Naive B cell (primary cell): ENCODE measurements at places on chromosomes 12 and 14. TPM values are rescaled to one million over a fixed set of nuclear protein-coding genes. Genes with fewer than 3 reads are reported as not detected.
A peak's percentile ranks its signal among the peaks of the same experiment; 100 is the strongest.

Gene PCED1B
- 14.0 TPM for polyA plus RNA-seq

Gene TAS2R7
- not detected for polyA plus RNA-seq

Gene ADGRD1
- polyA plus RNA-seq: 0.26 TPM

Gene KRT81
- not detected for polyA plus RNA-seq

Gene MORN3
- polyA plus RNA-seq: 0.28 TPM

Gene FOXG1
- not detected for polyA plus RNA-seq

Gene KRT75
- not detected for polyA plus RNA-seq

Gene SLC2A14
- not detected for polyA plus RNA-seq

Gene POTEG
- not detected for polyA plus RNA-seq

Gene PIANP
- polyA plus RNA-seq: not detected

Gene TMEM63C
- not detected for polyA plus RNA-seq

GRCh38 chr12:132454193-132454932 lies 35.6 kb upstream of the FBRSL1 start:
- peaks cover 27% of the 10 kb centered on the region for H3K4me1 ChIP-seq
- H3K4me3 ChIP-seq: no peak overlapping the region

DNA sequence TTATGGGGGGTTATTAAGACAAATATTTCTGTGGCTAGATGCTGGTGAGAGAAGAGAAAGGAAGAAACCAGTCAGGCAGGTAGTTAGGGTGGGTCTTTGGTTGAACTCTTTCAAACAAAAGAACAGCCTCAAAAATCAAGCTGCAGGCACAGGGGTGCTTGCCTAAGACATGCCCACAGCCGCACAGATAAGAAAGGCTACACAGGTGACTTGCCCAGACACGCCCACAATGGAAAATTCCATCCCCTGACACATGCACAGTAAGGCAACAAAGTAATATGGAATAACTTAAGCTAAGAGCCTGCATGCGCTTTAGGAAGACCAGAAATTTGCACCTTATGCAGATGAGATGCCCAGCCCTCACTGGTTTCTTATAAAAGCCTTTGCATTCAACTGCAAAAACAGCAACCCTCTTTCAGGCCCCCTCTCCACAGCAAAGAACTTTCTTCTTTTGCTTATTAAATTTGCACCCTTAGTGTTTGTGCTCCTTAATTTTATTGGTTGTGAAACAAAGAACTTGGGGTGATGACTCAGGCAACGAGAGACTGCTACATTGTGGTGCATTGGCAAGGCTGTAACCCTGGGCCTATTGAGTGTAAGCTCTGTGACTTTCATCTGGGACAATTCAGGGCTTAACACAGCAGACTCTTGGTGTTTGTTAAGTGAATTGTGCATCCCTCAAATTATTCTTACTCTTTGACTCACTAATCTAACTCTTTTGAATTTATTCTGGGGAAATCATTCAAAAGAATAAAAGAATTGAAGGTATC lies 149.4 kb downstream of the RPAP3 start:
- no peak overlapping the region for H3K4me3 ChIP-seq
- peaks cover 10% of the 10 kb centered on the region for H3K27me3 ChIP-seq
- peaks cover 4% of the 10 kb centered on the region for H3K4me1 ChIP-seq
- peaks cover 20% of the 10 kb centered on the region for H3K36me3 ChIP-seq

DNA sequence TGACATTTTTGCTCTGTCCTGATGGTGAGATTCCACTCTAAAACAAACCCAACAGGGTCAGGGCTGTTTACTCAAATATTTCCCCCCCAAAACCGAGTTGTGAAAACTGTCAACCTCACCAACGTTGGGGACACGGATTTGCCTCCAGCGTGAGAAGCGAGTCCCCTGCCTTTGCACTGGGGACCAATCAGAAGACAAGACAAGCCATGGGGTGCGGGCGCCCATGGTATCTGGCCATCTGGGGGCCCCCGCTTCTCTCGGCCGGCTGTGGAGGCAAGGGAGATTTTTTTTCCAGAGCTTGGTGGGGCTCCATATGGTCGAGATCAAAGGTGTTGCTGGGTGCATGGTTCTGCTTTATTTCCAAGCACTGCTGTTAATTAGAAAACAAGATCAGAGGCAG lies 272.1 kb downstream of the BCL11B start:
- no peak overlapping the region for H3K4me3 ChIP-seq
- DNase-seq: no peak
- no peaks in the 10 kb centered on the region for H3K4me1 ChIP-seq
- no peak overlapping the region for H3K27ac ChIP-seq
- H3K36me3 ChIP-seq: no peaks in the 10 kb centered on the region

DNA sequence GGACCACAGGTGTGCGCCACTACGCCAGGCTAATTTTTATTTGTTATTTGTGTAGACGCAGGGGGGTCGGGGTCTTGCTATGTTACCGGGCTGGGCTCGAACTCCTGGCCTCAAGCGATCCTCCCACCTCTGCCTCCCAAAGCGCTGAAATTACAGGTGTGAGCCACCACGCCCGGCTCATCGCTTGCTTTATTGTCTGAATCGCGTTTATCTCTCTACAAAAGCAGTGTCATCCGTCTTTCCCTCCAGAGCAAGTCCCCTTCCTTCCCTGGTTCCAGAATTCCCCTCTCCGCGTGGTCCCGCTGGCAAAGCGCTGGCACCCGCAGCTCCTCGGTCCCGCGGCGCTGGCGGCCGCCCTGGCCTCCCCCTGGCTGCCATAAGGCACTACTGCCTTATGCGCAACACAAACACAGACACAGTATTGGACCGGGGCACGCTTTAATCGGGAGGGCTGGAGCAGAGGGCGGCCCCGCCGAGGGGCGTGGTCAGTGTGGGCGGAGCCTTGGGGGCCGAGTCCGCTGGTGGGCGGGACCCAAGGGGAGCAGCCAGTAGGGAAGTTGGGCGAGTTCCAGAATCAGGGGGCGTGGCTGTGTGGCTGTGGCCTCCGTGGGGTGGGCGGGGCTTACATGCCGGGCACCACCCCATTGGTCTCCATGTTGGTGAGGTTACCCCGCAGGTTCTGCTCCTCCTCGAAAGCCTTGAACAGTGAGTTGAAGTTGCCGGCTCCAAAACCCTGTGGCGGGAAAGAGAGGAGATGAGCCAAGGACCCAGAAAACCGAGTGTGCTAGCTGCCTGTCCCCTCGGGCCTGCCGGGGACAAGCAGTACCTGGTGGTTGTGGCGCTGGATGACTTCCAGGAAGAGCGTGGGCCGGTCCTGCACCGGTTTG lies 19.3 kb downstream of the HPD start:
- H3K27ac ChIP-seq: peak overlapping the region; percentile 94
- H3K4me1 ChIP-seq: peaks cover 12% of the 10 kb centered on the region
- peak; percentile 99 for DNase-seq
- no peaks in the 10 kb centered on the region for H3K27me3 ChIP-seq
- no peaks in the 10 kb centered on the region for H3K36me3 ChIP-seq
- peak overlapping the region; percentile 98 for H3K4me3 ChIP-seq

DNA sequence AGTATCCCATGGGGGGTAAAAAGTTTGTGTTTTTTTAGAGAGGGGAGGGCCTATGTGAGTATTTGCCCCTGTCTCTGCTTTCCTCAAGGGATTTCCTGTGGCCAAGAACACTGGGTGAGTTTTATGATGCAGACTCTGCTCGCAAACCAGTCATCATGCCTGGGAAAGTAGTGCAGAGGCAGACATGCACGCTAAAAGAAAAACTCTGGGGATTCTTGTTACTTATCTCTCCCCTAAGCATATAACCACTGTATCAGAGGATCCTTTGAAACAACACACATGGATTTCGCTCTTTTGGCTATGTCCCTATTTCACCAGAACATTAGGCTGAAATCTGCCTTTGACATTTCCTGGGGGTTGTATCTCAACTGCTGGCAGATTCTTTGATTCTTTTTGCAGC lies 1845.8 kb upstream of the SEL1L start:
- no peak overlapping the region for H3K27ac ChIP-seq
- no peaks in the 10 kb centered on the region for H3K27me3 ChIP-seq
- H3K4me1 ChIP-seq: no peaks in the 10 kb centered on the region
- no peak for DNase-seq

DNA sequence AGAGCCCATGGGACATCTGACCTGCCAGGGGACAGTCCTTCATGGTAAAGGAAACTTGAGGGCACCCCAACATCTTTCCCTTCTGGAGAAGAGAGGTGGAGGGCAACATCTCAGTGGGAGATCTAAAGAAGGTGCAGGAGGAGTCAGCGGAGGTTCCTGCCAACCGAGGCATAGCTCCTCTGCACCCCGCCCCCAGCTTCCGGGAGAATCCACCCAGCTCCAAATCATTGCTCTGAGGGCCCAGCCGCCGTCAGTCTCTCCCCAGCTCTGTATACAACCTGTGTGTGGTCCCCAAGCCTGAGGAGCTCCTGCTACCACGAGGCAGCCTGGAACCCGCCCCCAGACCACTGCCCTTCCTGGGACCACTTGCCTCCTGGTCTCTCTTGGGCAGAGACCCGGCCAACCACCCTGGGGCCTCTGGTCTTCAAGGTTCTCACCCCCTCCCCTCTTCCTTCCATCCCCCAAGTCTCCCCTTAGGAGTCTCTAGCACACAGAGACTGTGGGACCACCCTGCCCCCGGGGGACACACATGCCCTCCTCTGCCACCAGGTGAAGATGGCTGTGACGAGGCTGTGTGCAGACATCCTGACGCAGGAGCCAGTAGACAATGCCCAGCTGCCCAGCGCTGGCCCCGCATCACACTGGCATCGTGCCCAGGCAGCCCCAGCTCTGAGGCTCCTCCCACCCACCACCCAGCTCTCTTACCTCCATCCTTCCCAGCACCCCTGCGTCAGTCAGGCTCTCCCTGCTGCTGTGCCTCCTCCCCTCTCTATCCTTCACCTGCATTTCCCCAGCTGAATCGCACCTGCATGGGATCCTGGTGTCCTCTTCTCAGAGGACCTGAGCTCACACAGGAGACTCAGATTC lies 13.0 kb upstream of the NUDT14 start:
- no peaks in the 10 kb centered on the region for H3K36me3 ChIP-seq
- DNase-seq: peak; percentile 34
- peaks cover 25% of the 10 kb centered on the region for H3K4me1 ChIP-seq

GRCh38 chr14:97002454-97002853 lies 205.3 kb downstream of the VRK1 start:
- H3K27ac ChIP-seq: no peak overlapping the region
- H3K4me3 ChIP-seq: no peak overlapping the region
- no peak for DNase-seq
- no peaks in the 10 kb centered on the region for H3K36me3 ChIP-seq

- H3K4me1 ChIP-seq: peaks cover 2% of the 10 kb centered on the region
- no peak for DNase-seq
- peaks cover 41% of the 10 kb centered on the region for H3K27me3 ChIP-seq
- H3K36me3 ChIP-seq: no peaks in the 10 kb centered on the region
- no peak overlapping the region for H3K4me3 ChIP-seq
- no peak overlapping the region for H3K27ac ChIP-seq
Measured at GRCh38 chr12:53867216-53868012, 71.2 kb upstream of the HOXC13 start.

DNA sequence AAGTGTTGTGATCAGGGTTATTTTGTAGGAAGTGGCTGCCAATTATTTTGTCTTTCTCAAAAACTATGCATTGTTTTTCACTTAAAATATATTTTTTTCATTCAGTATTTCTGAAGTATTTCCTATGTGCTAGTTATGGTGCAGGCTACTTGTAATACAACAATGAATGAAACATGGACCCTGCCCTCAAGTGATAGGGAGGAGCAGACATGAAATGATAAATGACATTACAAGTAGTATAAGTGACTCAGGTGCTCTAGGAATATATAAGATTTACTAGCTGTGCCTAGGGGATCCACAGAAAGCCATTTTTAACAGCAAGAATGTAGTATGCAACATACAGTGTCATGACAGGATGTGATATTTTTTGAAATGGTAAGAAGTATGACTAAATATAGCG lies 65.3 kb downstream of the TTLL5 start:
- DNase-seq: no peak
- no peaks in the 10 kb centered on the region for H3K4me1 ChIP-seq
- H3K27me3 ChIP-seq: no peaks in the 10 kb centered on the region
- H3K27ac ChIP-seq: no peak overlapping the region
- H3K36me3 ChIP-seq: peaks cover 37% of the 10 kb centered on the region
- H3K4me3 ChIP-seq: no peak overlapping the region

- no peaks in the 10 kb centered on the region for H3K36me3 ChIP-seq
- peaks cover 6% of the 10 kb centered on the region for H3K27me3 ChIP-seq
- no peak for DNase-seq
- no peak overlapping the region for H3K4me3 ChIP-seq
- H3K27ac ChIP-seq: no peak overlapping the region
- peaks cover 9% of the 10 kb centered on the region for H3K4me1 ChIP-seq
Measured at GRCh38 chr12:13210236-13211190, 14.0 kb downstream of the EMP1 start.

GRCh38 chr14:90726656-90727055 lies 89.6 kb downstream of the TTC7B start:
- no peak overlapping the region for H3K27ac ChIP-seq
- H3K4me1 ChIP-seq: no peaks in the 10 kb centered on the region
- H3K36me3 ChIP-seq: no peaks in the 10 kb centered on the region
- DNase-seq: no peak
- no peaks in the 10 kb centered on the region for H3K27me3 ChIP-seq
- H3K4me3 ChIP-seq: no peak overlapping the region

DNA sequence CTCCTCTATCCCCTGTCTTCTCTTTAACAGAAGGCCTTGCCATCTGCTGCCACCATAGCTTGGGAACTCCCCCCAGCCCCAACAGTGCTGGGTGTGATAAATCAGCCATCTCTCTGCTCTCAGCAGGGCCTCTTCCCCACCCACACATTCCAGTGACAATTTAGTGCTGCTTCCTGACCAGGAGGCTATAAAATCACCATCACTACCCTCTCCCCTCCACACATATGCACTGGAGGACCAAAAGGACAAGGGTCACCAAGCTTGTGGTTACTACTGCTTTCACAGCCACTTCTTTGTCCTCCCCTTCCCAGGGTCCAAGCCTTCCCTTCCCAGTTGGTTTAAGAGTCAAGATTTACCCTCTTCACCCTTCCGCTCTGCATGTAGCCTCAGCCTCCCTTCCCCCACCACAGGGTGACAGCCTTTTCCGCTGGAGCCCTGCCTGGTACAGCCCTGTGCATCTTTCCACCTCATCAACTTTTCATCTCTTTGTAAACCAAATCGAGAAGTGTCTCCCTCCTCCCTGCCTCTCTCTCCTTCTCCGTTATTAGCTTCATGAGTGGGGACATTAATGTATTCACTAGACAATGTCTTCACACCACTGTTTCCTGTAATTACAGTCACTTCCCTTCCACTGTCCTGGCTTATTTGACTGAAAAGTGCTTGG lies 9.4 kb downstream of the PSMB5 start:
- H3K27me3 ChIP-seq: no peaks in the 10 kb centered on the region
- peaks cover 14% of the 10 kb centered on the region for H3K36me3 ChIP-seq
- H3K27ac ChIP-seq: no peak overlapping the region
- peaks cover 13% of the 10 kb centered on the region for H3K4me1 ChIP-seq
- H3K4me3 ChIP-seq: peak overlapping the region; percentile 30

DNA sequence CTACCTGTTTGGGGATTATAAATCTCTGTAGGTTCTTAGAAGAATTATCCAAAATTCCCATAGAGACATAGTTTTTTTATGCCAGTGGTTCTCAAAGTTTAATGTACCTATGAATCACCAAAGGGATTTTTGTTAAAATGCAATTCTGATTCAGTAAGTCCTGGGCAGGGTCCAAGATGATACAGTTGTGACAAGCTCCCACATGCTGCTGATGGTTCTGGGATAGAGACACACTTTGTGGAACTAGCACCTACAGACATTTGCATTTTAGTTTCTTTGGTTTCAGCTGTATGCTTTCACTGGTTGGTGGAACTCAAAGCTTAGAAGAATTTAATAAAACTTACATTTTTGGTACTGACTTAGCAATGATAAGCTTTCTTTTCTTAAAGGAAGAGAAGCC lies 80.4 kb downstream of the PTCSC3 start:
- DNase-seq: no peak
- peaks cover 11% of the 10 kb centered on the region for H3K27me3 ChIP-seq
- no peaks in the 10 kb centered on the region for H3K36me3 ChIP-seq
- H3K4me3 ChIP-seq: no peak overlapping the region
- H3K4me1 ChIP-seq: no peaks in the 10 kb centered on the region

- no peak for DNase-seq
- H3K36me3 ChIP-seq: peaks cover 4% of the 10 kb centered on the region
- no peak overlapping the region for H3K4me3 ChIP-seq
- H3K27me3 ChIP-seq: no peaks in the 10 kb centered on the region
Measured at GRCh38 chr12:116027551-116027821, 250.0 kb downstream of the MED13L start.
